ENCODE measurements at places on chromosomes 1 and 21.
A peak's percentile ranks its signal among the peaks of the same experiment; 100 is the strongest.

- peak; percentile 60 for DNase-seq
These were observed 576 bp downstream of the ZFP69 start for GRCh38 chr1:40477678-40478053.

DNA sequence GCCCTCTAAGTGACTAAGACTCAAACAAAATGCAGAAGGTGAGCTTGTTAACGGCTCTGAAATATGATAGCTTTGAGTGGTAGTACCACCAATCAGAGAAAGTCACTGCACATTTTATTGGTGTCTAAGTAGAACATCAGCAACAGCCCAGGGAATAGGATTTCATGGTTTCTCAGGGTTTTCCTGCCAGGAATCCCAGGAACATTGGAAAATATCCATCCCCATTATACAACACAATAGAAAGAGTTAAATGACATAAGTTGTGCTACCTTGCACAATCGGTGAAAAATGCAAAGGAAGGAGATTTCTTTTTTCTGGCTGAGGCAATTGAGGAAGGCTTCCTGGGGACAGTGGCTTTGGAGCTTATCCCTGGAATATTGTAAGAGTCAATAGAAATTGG, 283.1 kb downstream of the HLX start:
- no peak for DNase-seq

DNA sequence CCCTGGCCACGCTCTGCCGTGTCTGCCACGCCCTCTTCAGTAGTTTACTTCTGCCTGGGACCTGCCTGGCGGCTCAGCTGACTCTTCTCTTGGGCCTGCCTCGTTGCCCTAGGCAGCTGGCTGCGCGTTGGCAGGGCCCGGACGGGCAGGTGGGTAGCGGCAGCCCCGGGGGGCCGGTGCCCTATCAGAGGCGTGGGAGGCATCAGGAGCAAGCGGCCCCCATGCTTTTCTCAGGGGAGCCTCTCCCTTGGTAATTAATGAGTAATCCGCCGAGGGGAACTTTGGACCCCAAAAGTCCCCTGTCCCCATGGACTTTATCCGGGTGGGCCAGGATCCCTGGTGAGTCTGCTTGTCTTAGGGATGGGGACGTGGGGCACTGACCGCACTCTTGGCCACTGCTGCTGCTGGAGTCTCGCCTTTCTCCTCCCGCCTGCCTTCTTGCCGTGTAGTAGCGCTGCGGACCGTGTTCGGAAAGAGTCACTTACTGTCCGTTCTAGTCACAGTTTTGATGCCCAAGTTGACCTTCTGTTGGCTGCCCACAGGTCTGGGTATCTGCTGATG, 22.7 kb downstream of the SKI start:
- no peak for DNase-seq

DNA sequence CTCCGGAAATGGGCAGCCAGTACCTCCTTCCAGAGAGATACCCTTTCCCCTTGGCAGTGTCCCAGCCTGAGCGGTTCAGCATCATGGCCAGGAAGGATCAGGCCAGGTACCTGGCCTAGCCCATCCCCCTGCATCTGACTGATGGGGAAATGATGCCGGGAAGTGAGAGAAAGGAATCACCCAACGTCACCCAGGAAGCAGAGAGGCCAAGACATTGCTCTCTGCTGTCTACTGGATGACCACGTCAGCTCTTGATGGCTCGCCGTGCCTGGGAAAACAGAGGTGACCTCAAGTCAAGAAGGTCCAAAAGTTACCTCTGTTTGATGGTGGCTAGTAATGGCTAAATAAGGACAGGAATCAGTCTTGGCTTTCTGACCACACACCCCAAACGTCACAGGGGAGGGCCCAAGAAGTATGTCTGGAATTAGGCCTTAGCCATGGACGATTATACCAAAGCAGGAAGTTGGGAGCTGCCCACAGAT, 79.0 kb downstream of the MRPL37 start:
- DNase-seq: no peak

Data from hematopoietic multipotent progenitor cell treated with erythropoietin and hydrocortisone succinate and interleukin-3 and kit ligand, for 6 days (in vitro differentiated cells).